Stromal cell of bone marrow (primary cell): ENCODE measurements at places on chromosomes 11 and 22.
A peak's percentile ranks its signal among the peaks of the same experiment; 100 is the strongest.

GRCh38 chr11:58919561-58919960 is 19.7 kb upstream of the GLYATL1 start:
- DNase-seq, result no peak

DNA sequence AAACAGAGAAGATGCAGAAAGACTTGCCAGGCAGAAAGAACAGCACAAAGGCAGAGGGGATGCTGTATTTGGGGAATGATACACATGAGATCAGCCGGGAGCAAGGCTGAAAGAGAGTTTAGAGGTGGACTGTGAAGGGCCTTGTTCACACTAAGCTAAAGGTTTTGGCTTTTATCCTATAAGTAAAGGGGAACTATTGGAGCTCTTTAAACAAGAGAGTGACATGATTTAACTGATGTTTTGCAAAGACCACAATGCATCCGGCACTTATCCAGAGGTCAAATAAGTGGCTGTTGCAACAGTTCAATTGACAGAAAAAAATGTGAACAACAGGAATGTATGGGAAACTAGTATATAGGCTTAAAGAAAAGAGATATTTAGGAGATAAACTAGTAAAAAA is 64.7 kb upstream of the RRAS2 start:
- DNase-seq, result no peak

- no peak for DNase-seq
Measured at GRCh38 chr11:125348674-125349309, 147.3 kb downstream of the FEZ1 start.

- DNase-seq, result no peak
Measured at GRCh38 chr11:117146521-117146920, 2.4 kb downstream of the PAFAH1B2 start.

GRCh38 chr11:130672911-130673310 is 224.5 kb downstream of the ADAMTS15 start:
- no peak for DNase-seq

- peak; percentile 49 for DNase-seq
Measured at GRCh38 chr11:59754859-59755700, at the start of gene STX3. Gene STX3 (plus strand): TSS chr11:59755376. CDS start chr11:59755606, 230 bp downstream.

DNA sequence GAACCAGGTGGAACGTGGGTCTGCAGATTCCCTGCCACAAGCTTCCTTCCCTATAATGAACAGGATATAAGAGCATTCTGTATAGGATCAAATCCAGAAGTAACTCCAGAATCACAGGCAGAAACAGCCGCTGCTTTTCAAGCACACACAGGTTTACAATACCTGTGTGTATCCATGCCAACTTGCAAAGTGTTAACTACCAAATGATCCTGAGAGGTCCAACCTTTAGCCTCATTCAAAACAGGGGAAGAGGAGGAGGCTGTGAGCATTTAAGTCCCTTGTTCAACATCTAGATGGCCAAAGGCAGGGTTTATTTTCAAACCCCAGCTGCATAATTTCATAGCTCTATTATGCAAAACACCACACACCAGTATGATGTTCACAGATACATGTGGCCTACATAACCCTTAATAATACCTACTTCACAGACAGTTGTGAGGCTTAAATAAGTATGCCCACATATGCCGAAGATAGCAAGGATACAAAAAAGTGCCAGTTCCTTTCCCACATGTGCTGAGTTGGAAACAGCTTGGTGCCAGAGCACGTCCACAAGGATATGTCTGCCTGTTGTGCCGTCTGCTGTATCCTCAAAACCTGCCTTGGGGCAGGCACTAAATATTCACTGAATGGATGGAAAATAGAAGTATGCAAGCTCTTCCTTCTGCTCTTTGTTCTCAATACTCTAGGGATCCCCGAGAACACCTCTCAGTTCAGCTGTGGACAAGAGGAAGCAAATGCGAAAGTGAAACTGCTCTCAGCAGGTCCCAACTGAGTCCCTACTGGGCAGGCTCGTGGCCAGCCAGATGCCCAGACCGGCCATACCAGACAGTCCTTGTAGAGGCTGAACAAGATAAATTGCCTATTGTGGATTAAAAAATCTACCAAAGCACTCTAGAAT is 66.8 kb downstream of the LARGE1 start:
- DNase-seq, result peak; percentile 65

GRCh38 chr11:31943056-31943780 is 132.1 kb upstream of the PAX6 start:
- no peak for DNase-seq

DNA sequence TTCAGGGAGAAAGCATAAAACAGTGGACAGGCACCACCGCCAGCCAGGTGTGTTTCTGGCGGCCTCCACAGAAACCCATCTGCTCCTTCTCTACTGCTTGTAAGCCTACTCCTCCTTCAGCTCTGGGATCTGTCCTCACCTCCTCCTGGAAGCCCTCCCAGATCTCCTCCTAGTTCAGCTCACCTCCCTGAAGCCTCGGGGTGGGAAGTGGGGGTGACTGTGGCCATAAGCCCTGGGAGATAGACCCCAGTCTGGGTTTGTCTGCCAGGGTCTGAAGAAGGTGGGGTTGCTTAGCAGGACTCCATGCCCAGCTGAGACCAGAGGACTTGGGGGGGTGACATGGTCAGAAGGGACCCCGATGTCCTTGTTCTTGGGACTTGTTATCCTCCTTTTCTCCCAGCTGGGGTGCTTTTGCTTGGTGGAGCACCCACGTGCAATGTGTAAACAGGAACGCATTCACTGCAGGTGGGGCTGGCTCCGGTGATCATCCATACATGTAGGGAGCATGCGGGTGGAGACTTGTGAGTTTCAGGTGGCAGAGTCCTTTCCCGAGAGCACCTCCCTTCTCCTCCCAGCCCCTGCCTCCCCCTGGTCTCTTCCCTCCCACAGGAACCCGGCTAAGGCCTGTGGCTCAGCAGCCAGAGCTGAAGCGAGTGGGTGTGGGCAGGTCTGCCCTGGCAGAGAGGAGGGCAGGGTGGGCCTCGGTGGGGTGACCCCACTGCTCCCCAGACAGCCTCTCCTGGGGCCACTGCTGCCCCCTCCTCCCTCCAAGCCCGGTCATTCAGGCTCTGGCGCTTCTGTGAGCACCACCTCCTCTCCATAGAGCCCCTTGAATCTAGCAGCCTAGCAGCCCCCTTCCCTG is 25.9 kb downstream of the MRGPRG start:
- DNase-seq, result no peak

- DNase-seq, result no peak
Measured at GRCh38 chr22:35266277-35266676, 9.0 kb downstream of the HMGXB4 start.

- DNase-seq, result no peak
Measured at GRCh38 chr22:20587206-20587958, 80.0 kb downstream of the MED15 start.

- no peak for DNase-seq
Measured at GRCh38 chr11:129655247-129655832, 160.3 kb upstream of the TMEM45B start.

DNA sequence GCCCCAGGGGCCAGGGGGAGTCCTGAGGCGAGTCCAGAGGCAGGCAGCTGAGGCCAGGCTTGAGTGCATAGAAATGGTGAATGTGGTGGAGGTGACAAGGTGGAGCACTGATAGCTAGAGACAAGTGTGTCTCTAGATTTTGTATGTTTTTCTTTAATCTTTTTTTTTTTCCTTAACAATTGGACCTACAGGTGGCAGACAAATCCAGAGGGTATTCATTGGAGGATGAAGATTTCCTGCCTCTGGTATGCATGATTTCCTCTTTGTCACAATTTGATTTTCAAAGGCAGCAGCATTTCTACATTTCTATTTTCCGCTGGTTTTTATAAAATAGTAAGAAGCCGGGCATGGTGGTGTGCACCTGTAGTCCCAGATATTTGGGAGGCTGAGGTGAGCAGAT is 47.7 kb upstream of the DKK3 start:
- no peak for DNase-seq
